Right hindlimb (tissue), 1 donor: ENCODE measurements at places on chromosomes 6 and 20.

- no peak for DNase-seq
Observed at GRCh38 chr6:134519465-134519864, 201.6 kb upstream of the SGK1 start.

DNA sequence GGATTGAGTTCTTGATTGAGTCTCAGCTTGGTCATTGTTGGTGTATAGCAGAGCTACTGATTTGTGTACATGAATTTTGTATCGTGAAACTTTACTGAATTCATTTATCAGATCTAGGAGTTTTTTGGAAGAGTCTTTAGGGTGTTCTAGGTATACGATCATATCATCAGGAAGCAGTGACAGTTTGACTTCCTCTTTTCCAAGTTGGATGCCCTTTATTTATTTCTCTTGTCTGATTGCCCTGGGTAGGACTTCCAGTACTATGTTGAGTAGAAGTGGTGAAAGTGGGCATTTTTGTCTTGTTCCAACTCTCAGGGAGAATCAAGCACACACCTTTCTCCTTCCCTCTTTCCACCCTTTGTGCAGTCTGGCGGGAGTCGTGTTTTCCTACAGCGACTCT lies 26.4 kb downstream of the RPP40 start:
- no peak for DNase-seq

- peak; percentile 26 for DNase-seq
Observed at GRCh38 chr20:17650301-17651128, 31.5 kb downstream of the RRBP1 start.

- no peak for DNase-seq
Observed at GRCh38 chr6:168929871-168930450, 323.7 kb downstream of the THBS2 start.

DNA sequence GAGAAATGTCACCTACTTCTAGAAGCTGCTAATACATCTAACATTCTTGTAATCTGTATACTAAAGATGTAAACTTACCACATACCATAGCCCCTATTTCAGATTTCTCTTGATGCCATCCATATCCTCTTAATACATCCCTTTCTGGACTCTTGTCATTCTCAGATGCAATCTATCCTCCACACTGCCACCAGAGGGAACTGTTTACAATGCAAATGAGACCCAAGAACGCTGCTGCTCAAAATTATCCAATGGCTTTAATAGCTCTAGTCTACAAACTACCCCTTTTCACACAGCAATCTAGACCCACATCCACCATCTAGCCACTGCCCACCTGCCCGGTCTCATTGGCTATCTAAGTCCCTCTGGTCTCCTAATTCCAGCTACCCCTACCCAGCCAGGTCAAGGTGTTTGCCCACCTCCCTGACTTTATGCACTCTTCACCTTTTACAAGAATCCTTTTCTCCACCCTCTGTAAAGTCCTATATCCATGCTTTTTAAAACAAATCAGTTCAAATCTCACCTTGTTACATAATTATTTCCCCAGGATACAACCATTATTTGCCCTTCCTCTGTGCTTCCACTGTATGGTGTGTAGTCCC lies 14.8 kb downstream of the FAXC start:
- DNase-seq, result no peak

- no peak for DNase-seq
Observed at GRCh38 chr20:33947709-33948295, 45.9 kb upstream of the RALY start.

DNA sequence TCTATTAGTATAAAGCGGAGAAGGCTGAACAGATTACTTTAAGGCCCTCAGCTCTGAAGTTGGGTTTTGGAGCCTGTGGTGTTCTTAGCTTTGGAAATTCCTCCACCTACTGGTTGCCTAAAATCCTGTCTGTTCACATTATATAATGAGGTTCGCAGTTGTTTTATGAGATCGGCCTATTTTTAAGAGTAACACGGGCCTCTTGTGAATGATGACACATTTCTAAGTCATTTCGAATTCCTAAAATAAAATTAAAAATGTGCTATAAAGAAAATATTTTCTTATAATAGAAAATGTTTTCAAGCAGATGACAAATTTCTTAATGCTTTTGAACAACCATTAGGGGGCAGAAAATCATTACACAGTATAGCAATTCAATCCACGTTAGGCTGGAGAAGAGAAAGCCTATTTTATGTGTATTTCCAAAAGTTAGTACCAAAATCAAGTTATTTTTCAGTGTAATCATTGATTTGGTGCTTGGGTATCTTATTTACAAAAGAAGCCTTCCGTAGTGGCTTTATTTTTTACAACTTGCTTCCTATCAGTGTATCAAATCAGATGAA lies 15.8 kb upstream of the FAM8A1 start:
- peak; percentile 43 for DNase-seq

- DNase-seq, result peak; percentile 56
Observed at GRCh38 chr20:19976595-19977372, 40.4 kb upstream of the NAA20 start.

DNA sequence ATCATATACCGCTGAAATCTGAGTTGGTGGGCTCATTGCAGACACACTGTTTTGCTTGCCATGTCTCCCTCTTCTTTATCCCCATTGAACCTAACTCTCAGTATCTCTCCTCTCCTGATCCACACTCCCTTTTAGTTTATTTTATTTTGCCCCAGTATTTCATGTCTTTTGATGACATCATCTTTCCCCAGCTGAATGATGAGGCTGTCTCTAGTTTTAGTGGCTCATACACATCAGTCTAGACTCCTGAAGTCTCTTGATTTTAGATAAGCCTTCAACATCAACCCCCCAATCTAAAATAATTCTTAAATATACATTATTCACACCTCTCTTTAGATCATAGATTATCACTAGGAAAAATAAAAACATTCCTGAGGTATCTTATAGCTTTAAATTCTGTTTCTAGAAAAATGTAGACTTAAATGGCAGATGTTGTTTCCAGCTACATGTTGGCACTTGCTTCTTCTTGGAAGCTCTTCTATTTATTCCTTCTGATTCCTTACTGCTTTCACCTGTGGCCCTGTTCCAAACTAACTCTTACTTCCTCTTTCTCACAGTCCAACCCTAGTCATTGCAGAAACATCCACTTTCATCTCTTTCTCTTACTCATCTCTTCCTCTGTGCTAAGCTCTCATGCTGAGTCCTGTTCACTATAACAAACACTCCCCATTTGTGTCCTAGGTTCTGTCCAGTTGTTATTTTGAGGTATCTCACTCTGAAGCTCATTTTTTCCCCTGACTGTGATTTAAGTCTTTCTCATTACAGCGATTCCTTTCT lies 191.9 kb upstream of the SLC35B3 start:
- no peak for DNase-seq

GRCh38 chr6:89566008-89566800 lies 72.3 kb downstream of the LYRM2 start:
- DNase-seq, result no peak

- DNase-seq, result peak; percentile 71
Observed at GRCh38 chr20:61387204-61387953, 135.3 kb downstream of the CDH4 start.

DNA sequence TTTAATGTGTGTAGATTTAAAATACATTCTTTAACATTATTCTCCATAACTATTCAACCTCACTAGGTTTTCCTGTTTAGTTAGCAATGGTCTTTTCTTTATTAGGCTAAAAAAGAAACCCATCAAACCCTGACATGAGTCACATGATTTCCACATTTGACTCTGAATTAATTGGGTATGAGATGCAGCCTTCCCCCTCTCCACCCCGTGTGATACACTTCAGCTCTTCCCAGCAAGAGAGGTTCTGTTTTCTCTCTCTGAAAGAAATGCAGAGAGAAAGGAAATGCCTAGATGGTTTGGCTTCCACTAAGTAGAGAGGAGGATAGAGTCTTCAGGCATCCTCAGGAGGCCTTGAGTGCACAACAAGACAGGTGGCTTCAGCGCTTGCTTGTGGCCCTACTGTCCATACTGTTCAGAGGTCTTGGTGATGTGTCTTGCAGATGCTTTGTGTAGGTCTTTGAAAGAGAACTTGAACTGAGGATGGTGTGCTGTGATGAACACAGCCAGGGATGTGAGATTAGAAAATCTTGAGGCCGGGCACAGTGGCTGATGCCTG lies 17.3 kb downstream of the FARS2 start:
- DNase-seq, result no peak

DNA sequence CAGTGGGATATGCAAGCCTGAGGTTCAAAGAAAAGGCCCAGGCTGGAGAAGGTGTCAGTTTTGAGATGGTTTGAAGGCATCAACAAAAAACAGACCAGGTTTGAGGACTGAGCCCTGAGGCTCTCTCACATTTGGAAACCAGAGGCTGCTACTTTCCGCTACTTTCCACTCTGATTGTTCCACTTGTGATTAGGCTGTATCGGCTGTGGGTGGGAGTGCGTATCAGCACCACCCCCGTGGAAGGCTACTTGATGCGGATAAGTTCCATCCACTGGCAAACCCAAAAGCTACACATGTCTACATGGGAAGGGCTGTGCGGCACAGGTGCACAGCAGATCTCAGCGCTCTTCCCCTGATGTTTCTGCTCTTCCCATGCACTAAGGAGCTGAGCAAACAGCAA lies 198.7 kb downstream of the GMPR start:
- DNase-seq, result no peak

DNA sequence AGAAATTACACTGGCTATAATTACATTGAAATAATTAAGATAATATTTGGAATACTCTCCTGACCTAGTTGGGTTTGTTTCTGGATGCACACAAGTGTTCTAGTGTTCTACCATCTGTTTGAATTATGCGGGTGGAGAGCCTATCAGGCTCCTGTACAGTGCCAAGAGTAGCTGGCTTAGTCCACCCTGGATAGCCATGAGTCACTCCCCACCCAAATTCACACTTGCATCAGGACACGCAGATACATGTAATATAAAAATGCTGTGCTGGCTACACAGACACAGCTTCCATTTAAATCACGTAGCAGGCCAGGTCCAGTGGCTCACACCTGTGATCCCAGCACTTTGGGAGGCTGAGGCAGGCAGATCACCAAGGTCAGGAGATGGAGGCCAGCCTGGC lies 686.2 kb upstream of the SLC35B3 start:
- no peak for DNase-seq

DNA sequence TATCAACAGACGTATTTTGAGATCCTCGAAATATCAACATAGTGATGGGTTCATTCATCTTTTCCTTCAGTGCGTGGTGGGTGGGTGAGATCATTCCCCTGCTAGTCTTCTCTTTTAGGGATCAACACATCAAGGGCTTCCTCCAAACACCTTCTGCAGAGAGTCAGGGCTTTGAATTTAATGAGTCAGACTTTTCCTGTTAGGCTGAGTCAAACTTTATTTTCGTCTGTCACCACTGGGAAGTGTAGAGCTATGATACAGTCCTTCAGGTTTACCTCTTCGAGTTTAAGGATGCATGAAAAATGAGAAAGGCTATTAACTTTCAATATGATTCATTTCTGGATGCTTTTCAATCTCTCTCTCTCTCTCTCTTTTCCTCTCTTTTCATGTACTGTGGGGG lies 189.1 kb downstream of the BMP2 start:
- no peak for DNase-seq

DNA sequence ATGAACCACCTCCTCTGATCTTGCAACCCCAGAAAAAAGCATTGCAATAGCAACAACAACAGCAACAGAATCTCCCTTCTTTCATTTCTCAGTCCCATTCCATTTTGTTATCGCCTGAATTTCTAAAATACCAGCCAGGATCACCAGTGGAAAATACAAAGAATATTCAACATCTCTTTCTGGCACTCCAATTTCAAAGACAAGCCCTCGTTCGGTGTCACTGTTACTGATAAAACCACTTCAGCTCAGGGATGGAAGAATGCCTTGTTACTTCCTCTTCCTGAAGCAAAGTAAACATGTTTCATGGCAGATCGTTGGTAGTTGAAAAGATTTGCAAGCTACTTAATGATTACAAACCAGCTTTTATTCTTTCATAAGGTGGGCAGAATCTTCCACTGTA lies 94.0 kb upstream of the SPTLC3 start:
- DNase-seq, result no peak

DNA sequence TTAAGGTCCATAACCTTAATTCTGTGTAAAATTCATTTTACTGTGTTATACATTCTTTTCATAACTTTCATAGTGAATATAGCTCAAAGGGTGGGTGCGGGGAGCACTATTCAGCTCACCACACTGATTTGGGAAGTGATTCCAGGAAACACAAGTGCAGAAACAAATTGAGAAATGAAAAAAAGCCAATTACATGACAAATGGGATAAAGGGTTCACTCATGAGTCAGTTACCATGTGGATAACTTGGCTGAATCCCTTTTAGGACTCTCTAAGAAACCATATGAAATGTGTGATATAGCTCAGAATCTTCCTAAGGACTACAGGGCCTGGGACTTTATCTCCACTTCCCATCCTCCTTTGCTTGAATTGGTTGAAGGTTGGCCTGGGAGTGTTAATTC lies 3.1 kb upstream of the BTN2A1 start:
- DNase-seq, result no peak

DNA sequence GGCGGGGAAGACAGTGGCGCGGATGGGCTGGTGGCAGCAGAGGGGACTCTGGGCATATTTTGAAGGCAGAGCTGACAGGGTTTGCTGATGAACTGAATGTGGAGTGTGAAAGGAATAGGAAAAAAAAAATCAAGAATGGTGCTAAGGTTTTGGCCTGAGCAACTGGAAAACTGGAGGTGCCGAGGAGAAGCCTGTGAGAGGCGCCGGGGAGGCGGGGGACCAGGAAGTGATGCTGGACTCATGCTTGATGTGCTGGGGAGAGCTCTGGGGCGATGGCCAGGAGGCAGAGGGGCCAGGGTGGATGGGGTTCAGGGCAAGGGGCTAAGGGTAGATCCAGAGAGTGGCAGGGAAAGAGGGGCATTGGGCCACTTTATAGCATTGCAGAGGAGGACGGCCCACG lies 55.8 kb downstream of the SULF2 start:
- peak; percentile 35 for DNase-seq

DNA sequence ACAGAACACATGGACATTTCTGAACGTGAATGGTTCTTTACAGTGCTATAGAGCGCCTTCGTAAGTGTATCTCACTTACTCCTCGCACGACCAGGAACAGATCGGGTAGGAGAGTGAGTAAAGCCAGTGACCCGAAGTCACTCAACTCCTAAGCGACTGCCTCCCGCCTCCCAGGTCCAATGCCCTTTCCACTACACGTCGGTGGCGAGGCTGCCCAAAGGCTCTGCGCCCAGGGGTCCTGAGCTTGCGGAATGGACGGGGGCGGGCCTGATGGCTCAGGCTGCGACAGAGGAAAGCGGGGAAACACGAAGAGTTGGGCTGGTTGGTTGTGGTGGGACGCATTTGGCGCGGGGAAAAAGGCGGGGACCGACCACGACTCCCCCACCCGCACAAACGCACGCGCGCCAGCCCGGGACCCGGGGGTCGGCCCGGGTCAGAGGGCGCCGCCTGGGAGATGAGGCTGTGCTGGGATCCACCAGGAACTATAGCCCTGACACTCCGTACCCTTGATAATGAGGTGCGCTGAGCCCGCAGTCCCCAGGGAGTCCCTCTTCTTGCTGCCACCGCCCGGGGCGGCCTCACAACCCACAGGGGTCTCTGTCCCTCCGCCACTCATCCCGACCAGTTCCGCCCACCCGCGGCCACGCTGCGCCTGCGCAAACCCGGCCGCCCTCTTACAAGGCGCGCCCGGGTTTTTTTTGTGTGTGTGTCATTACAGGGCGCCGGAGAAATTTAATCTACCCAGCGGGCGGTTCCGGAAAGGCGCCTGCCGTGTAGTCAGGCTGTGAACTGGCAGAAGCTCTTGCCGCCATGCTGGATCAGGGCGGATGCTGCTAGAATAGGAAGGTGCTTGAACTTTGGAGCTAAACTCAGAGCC lies at the start of gene BLOC1S5:
Gene BLOC1S5, minus strand, starts transcription at position 629 of the 877 bp plus-strand sequence. Its CDS starts 13 bp downstream, at position 616.
- DNase-seq, result peak; percentile 99

GRCh38 chr6:129748212-129748900 lies 38.4 kb upstream of the ARHGAP18 start:
- DNase-seq, result no peak

- DNase-seq, result no peak
Observed at GRCh38 chr6:23735151-23735550, 390.9 kb upstream of the NRSN1 start.

GRCh38 chr6:91501930-91502329 lies 915.1 kb upstream of the MAP3K7 start:
- no peak for DNase-seq
